ENCODE measurements at places on chromosomes 4 and X.

GRCh38 chr4:16544251-16544721, 318.0 kb upstream of the TAPT1 start:
- no peak for DNase-seq

- DNase-seq: no peak
These were observed 49.4 kb upstream of the GUCY1A1 start for GRCh38 chr4:155617296-155617695.

- no peak for DNase-seq
These were observed 36.8 kb upstream of the VBP1 start for GRCh38 chrX:155179346-155179997.

DNA sequence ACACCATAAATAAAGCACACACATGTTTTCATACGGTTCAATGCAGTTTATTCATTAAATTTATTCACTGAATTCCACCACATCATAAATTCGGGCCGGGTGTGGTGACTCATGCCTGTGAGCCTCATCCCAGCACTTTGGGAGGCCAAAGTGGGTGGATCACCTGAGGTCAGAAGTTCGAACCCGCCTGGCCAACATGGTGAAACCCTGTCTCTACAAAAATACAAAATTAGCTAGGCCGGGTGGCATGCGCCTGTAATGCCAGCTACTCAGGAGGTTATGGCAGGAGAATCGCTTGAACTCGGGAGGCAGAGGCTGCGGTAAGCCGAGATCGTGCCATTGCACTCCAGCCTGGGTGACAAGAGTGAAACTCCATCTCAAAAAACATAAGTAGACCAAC, 131.6 kb downstream of the PDS5A start:
- DNase-seq: no peak

DNA sequence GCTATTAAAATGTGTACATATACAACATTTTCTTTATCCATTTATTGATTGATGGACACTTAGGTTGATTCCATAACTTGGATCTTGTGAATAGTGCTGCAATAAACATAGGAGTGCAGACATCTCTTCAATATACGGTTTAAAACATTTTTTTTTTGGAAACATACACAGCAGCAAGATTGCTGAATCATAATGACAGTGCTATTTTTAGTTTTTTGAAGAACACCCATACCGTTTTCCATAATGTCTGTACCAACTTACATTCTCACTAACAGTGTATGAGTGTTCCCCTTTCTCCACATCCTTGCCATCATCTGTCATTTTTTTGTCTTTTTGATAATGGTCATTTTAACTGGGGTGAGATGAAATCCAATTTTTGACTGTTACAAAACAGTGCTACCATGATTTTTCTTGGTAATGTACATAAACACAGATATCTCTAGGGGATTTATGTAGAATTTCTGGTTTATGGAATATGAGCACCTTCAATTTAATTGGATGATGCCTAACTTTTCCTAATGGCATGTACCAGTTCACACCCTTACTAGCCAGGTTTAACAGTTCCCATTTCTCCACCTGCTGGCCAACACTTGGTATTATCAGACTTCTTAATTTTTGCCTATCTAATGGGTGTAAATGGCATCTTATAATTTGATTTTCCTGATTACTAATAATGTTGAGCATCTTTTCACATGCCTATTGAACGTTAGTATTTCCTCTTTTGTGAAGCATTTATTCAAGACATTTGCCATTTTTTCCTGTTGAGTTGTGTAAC, 21.0 kb upstream of the TMSB15B start:
- no peak for DNase-seq

GRCh38 chr4:8028884-8029568, 89.4 kb upstream of the AFAP1 start:
- DNase-seq: no peak

- no peak for DNase-seq
These were observed 30.2 kb downstream of the SPANXD start for GRCh38 chrX:141668371-141668770.

DNA sequence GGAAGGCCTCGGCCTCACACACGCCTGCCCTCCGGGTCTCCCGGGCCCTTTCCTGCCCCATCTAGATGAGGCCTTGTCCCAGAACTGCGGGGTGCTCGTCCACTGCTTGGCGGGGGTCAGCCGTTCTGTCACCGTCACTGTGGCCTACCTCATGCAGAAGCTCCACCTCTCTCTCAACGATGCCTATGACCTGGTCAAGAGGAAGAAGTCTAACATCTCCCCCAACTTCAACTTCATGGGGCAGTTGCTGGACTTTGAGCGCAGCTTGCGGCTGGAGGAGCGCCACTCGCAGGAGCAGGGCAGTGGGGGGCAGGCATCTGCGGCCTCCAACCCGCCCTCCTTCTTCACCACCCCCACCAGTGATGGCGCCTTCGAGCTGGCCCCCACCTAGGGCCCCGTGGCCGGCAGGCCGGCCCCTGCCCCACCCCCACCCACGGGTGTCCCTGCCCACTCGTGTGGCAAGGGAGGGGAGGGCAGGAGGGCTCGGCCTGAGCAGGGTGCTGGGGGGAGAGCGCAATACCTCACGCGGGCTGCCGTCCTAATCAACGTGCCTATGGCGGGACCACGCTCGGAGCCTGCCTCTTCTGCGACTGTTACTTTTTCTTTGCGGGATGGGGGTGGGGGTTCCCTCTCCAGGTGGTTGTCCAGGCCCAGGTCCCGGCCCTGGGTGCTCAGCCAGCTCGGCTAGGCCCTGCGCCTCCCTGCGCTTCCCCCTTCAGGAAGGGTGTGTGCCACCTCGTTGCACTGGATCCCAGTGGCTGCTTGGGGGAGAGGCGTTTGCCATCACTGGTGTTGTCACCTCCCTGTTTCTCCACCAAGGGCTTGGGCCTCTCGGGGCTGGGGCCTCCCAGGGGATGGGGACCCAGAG, 3.1 kb downstream of the DUSP9 start:
- DNase-seq: no peak

- no peak for DNase-seq
These were observed 223.0 kb downstream of the COX18 start for GRCh38 chr4:72846280-72847111.

GRCh38 chrX:39677978-39678791, 419.6 kb downstream of the BCOR start:
- no peak for DNase-seq

GRCh38 chr4:15753786-15754185, 24.3 kb upstream of the CD38 start:
- DNase-seq: no peak

GRCh38 chr4:168618577-168619265, 121.9 kb downstream of the PALLD start:
- no peak for DNase-seq

- DNase-seq: no peak
These were observed 61.6 kb upstream of the GPM6A start for GRCh38 chr4:175873707-175874106.

- DNase-seq: no peak
These were observed 5.7 kb downstream of the TRIM75 start for GRCh38 chr4:165059386-165059785.

DNA sequence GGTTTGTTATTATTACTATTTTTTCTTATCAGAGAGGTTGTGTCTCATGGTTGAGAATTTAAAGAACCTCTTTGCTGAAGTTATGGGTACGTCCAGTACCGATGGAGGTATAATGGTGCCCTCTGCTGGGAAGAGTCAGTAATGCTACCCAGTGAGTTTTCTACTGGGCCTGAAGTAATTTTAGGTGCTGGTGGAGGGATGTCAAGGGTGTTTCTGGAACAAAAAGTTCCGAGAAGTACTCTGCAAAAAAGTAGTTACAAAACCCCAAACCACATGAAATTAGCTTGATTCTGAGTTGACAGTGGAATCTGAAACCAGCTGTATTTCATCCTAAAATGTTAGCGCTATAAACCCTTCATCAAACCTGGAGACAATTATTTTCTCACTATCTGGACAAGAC, 102.5 kb upstream of the MID1 start:
- DNase-seq: no peak

- no peak for DNase-seq
These were observed 838.4 kb upstream of the INTU start for GRCh38 chr4:126794363-126794762.

DNA sequence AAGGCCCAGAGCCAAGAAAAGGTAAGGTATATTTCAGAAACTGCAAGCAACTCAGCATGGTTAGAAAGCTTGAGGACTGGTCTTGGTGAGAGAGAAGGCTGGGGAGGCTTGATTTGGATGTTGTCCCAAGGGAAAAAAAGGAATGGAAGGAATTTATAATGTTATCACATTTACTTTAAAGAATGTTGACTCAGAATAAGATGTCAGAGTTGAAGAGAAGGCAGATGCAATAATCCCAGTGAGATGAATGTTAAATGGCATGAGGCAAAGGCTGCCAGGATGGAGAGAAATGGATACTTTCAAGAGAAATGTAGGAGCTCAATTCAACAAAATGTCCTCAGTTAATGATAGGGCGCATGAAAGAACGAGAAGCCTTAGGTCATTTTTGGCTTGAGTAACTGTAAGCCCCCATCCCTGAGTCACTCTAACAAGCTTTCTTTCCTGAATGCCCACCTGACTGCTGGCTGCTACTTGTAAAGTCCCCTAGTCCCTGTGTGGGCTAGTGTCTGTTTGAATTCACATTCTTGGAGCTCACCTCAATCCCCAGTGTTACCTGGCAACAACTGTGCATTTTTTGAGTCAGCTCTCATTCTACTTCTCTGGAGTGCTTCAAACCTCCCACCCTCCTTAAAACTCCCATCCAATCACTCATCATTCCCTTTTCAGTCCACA, 103.0 kb upstream of the TAPT1 start:
- no peak for DNase-seq
